ENCODE measurements at places on chromosomes 6 and 20.

- no peak for DNase-seq
- H3K27me3 ChIP-seq = peaks cover 4% of the 10 kb centered on the region
- no peaks in the 10 kb centered on the region for H3K36me3 ChIP-seq
- H3K27ac ChIP-seq = no peak overlapping the region
These were observed 52.9 kb upstream of the AKAP12 start for GRCh38 chr6:151186804-151187330.

- H3K27ac ChIP-seq = no peak overlapping the region
- H3K36me3 ChIP-seq = no peaks in the 10 kb centered on the region
- H3K27me3 ChIP-seq = peaks cover 35% of the 10 kb centered on the region
- peaks cover 4% of the 10 kb centered on the region for H3K4me1 ChIP-seq
- H3K4me3 ChIP-seq = no peak overlapping the region
These were observed 90.0 kb upstream of the BHLHE23 start for GRCh38 chr20:63096681-63097335.

GRCh38 chr6:90446164-90446563 is 140.7 kb downstream of the MAP3K7 start:
- H3K4me1 ChIP-seq = peaks cover 15% of the 10 kb centered on the region
- H3K4me3 ChIP-seq = no peak overlapping the region
- no peaks in the 10 kb centered on the region for H3K36me3 ChIP-seq
- no peak for DNase-seq
- no peaks in the 10 kb centered on the region for H3K27me3 ChIP-seq

- no peak overlapping the region for H3K27ac ChIP-seq
- no peak for DNase-seq
- no peak overlapping the region for H3K4me3 ChIP-seq
- H3K27me3 ChIP-seq = no peaks in the 10 kb centered on the region
These were observed 179.4 kb upstream of the TAB2 start for GRCh38 chr6:149138089-149138488.

DNA sequence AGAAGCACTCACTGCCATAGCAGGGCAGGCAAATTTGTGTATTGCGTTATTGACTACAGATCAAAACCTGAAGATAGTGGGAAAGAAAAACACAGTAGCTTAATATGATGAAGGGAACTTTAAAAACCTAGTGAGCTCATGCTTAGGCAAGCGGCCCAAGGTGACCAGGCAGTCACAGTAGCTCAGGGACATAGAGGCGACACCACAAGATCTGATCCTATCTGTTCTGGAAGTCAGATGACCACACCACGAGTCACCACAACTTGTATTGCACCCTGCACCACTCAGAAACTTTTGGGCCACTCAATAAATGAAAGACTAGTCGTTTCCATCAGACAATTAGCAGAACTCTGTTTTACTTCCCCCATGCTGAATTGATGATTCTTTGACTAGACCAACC is 4.9 kb downstream of the CLIC5 start:
- H3K27ac ChIP-seq = no peak overlapping the region
- H3K4me1 ChIP-seq = peaks cover 27% of the 10 kb centered on the region
- no peak for DNase-seq
- no peak overlapping the region for H3K4me3 ChIP-seq
- H3K36me3 ChIP-seq = no peaks in the 10 kb centered on the region

DNA sequence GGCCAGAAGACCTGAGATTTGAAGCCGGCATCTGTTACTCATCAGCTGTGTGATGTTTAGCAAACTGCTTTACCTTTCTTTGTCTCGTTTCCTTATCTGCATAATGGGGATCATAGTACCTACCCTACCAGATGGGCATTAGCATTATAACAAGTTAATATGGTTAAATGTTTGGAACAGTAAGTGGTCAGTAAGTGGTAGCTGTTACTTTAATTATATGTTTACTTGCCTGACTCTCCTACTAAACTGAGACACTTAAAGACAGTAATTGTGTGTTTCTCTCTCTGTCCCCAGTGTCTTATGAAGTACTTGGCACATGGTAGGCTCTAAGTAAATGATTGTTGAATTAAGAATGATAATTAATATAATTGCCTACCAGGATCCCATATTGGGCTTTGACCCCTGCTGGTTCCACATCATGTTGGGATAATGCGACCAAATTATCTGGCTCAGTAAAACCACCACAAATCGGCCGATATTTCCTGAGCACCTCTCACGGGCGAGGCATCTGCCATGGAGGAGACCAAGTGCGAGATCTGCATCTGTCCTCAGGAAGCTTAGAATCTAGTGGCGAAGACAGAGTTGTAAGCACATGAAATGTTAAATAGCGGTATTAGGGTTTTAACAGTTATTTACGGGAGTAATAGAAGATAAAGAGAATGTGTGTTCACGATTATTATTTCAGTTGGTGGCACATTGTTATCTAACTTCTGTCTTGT is 31.4 kb downstream of the PTK7 start:
- H3K27ac ChIP-seq = no peak overlapping the region
- H3K4me1 ChIP-seq = no peaks in the 10 kb centered on the region
- DNase-seq = no peak
- no peak overlapping the region for H3K4me3 ChIP-seq
- no peaks in the 10 kb centered on the region for H3K36me3 ChIP-seq

DNA sequence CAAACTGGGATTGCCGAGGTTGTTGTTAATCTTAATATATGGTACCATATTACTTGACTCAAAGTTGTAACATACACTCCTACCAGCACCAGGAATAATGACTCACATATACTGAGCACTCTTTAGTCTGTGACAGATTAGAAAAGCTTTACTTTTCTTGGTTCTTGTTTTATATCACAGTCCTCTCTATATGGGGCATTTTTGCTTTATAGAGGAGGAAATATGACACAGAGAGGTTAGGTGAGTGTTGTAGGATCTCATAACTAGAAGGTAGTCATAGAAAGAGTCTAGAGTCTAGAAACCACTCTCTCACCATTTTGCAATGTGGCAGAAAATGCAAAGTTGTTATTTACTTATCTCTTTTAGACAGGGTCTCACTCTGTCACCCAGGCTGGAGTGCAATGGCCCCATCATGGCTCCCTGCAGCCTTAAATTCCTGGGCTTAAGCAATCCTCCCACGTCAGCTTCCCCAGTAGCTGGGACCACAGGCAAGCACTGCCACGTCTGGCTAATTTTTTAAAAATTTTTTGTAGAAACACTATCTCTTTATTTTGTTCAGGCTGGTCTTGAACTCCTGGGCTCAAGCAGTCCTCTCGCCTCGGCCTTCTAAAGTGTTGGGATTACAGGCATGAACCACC is 13.4 kb downstream of the TRIM38 start:
- H3K4me1 ChIP-seq = peaks cover 20% of the 10 kb centered on the region
- peak overlapping the region; percentile 84 for H3K27ac ChIP-seq
- DNase-seq = no peak

DNA sequence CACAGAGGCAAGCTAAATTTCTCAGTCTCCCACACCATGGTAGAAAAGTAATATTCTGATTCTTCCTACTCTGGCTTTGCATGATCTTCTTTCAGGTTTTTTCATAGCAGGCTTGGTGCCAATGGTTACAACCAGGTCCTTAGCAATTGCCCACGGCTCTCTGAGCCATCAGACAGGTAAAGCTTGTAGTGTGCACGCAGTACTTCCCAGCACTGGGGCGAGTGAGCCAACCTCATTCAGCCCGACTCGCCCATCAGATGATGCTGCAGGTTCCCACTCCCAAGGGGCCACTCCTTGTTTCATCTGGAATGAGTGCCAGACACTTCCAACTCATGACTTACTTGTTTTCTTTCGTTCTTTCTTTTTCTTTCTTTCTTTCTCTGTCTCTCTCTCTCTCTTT is 78.3 kb downstream of the PERP start:
- H3K27me3 ChIP-seq = peaks cover 18% of the 10 kb centered on the region
- H3K4me1 ChIP-seq = no peaks in the 10 kb centered on the region
- DNase-seq = no peak

DNA sequence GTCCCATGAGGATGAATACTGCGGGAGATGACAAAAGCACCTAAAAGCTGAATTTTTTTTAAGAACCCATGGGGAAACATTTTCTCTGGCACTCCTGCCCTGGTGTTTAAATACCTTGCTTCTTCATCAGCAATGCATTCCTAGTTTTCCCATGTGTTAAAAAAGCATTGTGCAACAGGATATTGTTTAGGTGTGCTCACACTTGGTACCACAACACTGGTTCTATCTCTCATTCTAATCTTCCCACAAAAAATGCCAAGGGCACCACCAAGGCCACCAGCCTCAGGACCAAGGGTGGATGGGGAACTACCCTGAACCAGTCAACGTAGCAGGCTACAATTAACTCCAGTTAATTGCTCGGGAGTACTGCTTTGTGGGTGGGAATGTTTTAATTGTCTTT is 50.9 kb downstream of the ALDH5A1 start:
- no peak for DNase-seq
- no peaks in the 10 kb centered on the region for H3K36me3 ChIP-seq
- H3K4me3 ChIP-seq = no peak overlapping the region
- no peak overlapping the region for H3K27ac ChIP-seq
- H3K4me1 ChIP-seq = no peaks in the 10 kb centered on the region

- DNase-seq = no peak
- no peaks in the 10 kb centered on the region for H3K27me3 ChIP-seq
- no peak overlapping the region for H3K4me3 ChIP-seq
- peaks cover 5% of the 10 kb centered on the region for H3K36me3 ChIP-seq
- H3K27ac ChIP-seq = no peak overlapping the region
- H3K4me1 ChIP-seq = peaks cover 22% of the 10 kb centered on the region
These were observed 20.8 kb upstream of the TNFAIP3 start for GRCh38 chr6:137846274-137846673.

DNA sequence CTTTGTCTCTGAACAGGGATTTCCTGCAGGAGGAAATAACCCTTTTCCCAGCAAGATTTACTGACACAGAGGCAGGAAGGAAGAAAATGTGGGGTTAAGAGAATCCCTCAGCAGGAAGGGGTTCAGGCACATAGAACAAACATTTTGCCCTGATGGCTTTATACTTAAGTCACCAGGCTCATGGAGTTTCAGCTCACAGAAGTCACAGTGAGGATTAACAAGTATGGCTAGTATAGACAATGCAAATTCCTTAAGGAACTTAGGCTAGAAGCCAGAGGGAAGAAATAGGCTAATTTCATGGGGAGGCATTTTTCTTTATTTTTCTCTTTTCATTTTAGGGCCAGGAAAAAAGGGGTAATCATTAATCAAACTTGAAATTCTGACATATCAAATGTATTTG is 50.2 kb downstream of the MCHR2 start:
- H3K27ac ChIP-seq = no peak overlapping the region
- no peak for DNase-seq
- H3K36me3 ChIP-seq = no peaks in the 10 kb centered on the region
- no peak overlapping the region for H3K4me3 ChIP-seq
- no peaks in the 10 kb centered on the region for H3K4me1 ChIP-seq

DNA sequence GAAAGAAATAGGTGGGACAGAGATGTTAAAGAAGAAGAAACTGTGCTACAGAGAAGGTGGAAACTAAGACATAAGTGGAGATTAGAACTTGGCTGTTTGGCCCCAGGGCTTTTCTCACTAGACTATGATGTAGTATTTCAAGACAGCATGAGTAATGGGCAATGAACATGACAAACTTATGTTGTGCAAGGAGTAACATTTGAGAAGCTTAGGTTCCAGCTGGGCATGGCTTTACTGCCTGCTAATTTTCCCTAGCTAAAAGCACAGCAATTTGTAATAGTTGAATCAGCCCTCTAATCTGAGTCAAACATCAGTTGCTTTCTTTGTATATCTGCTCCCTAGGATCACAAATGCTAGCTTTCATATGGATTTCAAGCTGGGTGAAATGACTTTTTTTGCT is 294.3 kb upstream of the BMP2 start:
- no peak for DNase-seq
- peaks cover 4% of the 10 kb centered on the region for H3K27me3 ChIP-seq
- H3K36me3 ChIP-seq = no peaks in the 10 kb centered on the region
- H3K4me3 ChIP-seq = no peak overlapping the region
- no peak overlapping the region for H3K27ac ChIP-seq

DNA sequence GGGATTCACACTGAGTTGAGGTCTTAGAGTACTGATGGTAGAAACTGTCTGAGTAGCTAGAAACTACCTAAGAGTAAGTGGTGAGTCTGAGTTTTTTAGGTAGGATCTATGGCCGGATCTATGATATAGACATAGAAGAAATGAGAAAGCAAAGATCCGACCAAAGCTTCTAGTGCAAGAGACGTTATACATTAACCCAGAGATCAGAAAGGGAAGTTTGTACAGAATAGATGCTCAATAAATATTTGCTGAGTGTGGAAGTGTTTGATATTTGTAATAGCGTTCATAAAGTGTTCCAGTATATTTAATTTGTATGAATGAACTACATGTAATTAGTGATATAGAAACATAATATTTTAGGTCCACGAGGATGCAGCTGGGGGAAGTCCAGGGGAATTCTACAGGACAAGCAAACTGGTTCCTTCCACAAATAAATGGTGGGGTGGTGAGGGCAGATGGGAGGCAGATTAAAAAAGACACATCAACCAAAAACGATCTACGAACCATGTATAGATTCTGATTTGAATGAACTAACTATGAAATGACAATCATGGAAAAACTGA is 31.9 kb upstream of the JARID2 start:
- H3K36me3 ChIP-seq = no peaks in the 10 kb centered on the region
- no peak for DNase-seq
- peaks cover 14% of the 10 kb centered on the region for H3K4me1 ChIP-seq
- H3K4me3 ChIP-seq = no peak overlapping the region
- no peak overlapping the region for H3K27ac ChIP-seq
- H3K27me3 ChIP-seq = no peaks in the 10 kb centered on the region

GRCh38 chr20:54212226-54212625 is 4.3 kb downstream of the PFDN4 start:
- H3K36me3 ChIP-seq = peaks cover 6% of the 10 kb centered on the region
- peaks cover 21% of the 10 kb centered on the region for H3K4me1 ChIP-seq
- H3K27ac ChIP-seq = no peak overlapping the region
- no peak overlapping the region for H3K4me3 ChIP-seq
- no peaks in the 10 kb centered on the region for H3K27me3 ChIP-seq

GRCh38 chr6:70819646-70820045 is 137.2 kb downstream of the B3GAT2 start:
- H3K36me3 ChIP-seq = peaks cover 16% of the 10 kb centered on the region
- H3K27ac ChIP-seq = no peak overlapping the region
- no peak overlapping the region for H3K4me3 ChIP-seq
- peaks cover 15% of the 10 kb centered on the region for H3K4me1 ChIP-seq
- no peak for DNase-seq
- H3K27me3 ChIP-seq = no peaks in the 10 kb centered on the region

DNA sequence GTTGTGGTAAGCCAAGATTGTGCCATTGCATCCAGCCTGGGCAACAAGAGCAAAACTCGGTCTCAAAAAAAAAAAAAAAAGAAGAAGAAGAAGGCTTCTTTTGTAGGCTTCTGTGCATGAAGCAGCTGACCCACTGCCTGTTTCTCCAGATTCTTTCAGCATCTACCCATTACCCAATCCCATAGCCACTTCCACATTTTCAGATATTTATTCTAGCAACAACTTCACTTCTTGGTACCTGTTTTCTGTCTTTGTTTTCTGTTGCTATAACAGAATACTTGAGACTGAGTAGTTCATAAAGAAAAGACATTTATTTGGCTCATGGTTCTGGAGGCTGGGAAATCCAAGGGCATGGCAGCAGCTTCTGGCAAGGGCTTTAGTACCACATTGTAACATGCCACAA is 95.3 kb upstream of the SGK1 start:
- DNase-seq = no peak
- H3K4me3 ChIP-seq = no peak overlapping the region
- H3K4me1 ChIP-seq = peaks cover 18% of the 10 kb centered on the region
- no peaks in the 10 kb centered on the region for H3K36me3 ChIP-seq
- H3K27me3 ChIP-seq = peaks cover 5% of the 10 kb centered on the region

- peaks cover 7% of the 10 kb centered on the region for H3K36me3 ChIP-seq
- H3K27me3 ChIP-seq = no peaks in the 10 kb centered on the region
- peaks cover 50% of the 10 kb centered on the region for H3K4me1 ChIP-seq
- H3K27ac ChIP-seq = peak overlapping the region; percentile 87
- DNase-seq = peak; percentile 67
- peak overlapping the region; percentile 58 for H3K4me3 ChIP-seq
These were observed 43.1 kb upstream of the TNFAIP3 start for GRCh38 chr6:137823826-137824555.

All from stimulated activated naive B cell treated with anti-CD40 and anti-IgM and Interleukin-4, amounts not matched to agents 10 μg/mL and 1 μg/mL and 100 μg/mL, for 72 hours (primary cell).